Stimulated activated CD4-positive, alpha-beta T cell treated with anti-CD3 and anti-CD28 coated beads, Interleukin-12 subunit alpha, Interleukin-12 subunit beta, amount 100 ng/mL, for 24 hours (primary cell): ENCODE measurements at places on chromosomes 16 and 17.
A peak's percentile ranks its signal among the peaks of the same experiment; 100 is the strongest.

DNA sequence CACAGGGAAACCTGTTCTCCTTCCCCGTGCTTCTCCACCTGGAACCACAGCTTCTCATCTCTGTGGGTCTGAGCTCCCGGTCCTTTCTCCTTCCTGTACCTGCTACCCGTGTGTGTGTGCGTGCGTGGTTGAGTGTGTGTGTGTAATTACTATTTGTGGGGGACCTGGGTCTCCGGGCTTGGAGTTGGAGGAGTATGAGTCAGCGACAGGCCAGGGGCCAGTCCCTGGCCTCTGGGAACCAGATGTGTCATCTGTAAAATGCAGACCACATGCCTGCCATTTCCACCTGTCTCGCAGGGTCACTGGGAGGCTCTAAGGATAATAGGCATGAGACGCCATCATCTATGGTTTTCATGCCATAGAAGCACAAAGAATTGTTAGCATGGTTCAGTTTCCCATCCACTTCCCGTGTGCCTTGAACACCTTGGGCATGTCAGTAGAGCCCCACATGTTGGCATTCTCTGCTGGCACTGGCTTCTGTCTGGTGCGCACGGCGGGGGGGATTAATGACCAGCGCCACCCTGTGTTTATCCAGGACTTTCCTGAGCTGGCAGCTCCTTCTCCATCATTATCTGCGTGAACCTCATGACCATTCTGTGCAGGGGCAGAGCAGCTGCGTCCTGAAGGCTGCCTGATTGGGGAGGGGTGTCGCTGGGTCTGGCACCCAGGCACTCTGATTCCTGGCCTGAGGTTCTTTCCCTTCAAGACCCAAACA is 1.5 kb downstream of the ZNF205 start:
- no peak for DNase-seq

GRCh38 chr17:14298947-14299279 is 2.0 kb upstream of the HS3ST3B1 start:
- DNase-seq = no peak

- DNase-seq = no peak
These were observed 183.2 kb upstream of the GSE1 start for GRCh38 chr16:85429776-85430522.

DNA sequence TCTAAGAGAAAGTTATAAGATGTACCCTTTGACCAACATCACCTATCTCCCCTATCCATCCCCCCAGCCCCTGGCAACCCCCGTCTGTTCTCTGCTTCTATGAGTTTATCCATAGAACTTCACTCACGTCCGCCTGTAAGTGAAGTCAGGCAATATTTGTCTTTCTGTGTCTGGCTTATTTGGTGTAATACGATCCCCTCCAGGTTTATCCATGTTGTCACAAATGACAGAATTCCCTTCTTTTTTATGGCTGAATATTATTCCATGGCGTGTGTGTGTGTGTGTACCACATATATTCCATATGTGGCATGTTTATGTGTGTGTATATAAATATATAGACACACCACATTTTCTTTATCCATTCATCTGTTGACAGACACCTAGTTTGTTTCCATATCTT is 339.7 kb downstream of the CPPED1 start:
- no peak for DNase-seq

DNA sequence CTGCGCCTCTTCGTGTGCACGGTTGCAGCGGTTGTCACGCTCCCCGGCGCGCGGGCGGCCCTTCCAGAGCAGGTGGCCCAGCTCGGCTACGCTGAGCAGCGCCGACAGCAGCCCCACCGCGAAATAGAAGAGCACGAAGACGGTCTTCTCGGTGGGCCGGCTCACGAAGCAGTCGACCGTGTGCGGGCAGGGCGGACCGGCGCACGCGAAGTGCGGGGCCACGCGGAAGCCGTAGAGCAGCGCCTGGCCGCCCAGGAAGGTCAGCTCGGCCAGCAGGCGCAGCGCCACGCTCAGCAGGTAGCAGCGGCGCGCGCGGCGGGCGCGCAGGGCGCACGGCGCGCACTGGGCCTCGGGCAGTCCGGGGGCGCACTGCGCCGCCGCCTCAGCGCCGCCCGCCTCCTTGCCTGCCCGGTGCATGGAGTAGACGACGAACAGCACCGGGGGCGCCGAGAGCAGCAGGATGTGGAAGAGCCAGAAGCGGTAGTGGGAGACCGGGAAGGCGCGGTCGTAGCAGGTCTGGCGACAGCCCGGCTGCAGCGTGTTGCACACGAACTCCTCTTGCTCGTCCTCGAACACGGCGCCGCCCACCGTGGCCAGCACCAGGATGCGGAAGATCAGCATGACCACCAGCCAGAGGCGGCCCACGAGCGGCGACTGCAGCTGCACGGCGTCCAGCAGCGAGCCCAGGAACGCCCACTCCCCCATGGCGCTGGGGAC is 1.3 kb downstream of the GJD3 start:
- no peak for DNase-seq

- no peak for DNase-seq
These were observed 13.5 kb downstream of the GSDMB start for GRCh38 chr17:39904990-39905288.

DNA sequence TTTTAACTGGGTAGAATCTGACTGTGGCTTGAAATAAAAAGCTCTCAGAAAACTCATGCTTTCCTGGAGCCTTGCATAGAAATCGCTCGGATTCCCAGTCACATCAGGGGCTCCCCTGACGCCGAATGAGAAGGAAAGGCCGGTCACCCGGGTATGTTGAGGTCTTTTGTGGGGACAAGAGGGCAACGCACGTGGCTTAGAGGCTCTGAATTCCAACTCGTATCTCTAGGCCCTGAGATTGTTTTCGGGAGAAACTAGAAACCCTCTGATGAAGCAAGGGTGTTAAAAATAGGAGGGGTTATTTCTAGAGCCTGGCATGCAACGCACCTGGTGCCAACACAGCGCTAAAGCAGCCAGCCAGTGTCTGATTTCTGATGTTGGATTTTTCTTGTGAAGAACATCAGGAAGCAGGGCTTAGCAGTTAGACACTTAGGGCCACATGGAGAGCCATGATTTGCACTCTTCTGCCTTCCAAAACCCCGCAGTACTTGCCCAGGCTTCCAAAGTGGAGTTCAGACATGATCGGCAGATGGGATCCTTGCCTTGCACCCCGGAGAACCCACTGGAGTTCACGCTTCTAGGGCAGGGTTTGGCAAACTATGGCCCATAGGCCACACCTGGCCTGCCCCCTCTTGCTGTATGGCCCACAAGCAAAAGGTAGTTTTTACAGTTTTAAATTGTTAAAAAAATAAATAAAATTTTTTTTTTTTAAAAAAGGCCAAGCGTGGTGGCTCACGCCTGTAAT is 12.6 kb downstream of the CACNG1 start:
- no peak for DNase-seq

DNA sequence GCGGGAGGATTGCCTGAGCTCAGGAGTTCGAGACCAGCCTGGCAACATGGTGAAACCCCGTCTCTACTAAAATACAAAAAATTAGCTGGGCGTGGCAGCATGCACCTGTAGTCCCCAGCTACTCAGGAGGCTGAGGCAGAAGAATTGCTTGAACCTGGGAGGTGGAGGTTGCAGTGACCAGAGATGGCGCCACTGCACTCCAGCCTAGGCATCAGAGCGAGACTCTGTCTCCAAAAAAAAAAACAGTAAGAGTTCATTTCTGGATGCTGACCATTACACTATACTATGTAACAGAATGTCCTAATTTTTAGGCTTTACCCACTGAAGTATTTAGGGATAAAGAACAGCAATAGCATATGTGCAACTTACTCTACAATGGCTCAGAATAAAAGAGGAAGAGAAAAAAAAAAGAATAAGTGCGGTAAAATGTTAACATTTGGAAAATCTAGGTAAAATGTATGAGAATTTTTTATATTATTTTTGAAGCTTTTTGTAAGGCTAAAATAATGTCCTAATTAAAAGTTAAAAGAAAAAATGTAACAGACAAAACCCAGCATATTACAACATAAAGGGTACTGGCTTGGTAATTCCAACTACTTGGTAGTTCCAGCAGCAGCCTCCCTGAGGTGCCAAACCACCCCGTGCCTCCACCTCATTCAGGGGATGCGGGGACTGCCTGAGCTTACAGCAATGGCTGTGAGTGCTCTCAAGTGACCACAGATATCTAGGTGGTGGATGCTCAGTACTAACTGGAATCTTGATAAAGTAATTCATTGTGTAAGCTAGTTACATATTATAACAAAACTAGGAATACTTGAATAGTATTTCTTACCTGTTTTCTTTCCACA is 10.9 kb downstream of the COPS3 start:
- DNase-seq = no peak

DNA sequence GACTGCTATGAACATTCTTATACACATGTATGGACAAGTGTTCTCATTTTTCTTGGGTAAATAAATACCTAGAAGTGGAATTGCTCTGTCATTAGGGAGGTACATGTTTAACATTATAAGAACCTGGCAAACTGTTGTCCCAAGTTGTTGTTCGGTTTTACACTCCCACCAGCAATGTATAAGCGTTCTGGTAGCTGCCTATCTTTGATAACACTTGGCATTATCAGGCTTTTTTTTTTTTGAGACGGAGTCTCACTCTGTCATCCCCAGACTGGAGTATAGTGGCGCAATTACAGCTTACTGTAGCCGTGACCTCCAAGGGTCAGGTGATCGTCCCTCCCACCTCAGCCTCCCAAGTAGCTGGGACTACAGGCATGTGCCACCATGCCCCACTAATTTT is 16.3 kb downstream of the ATAD5 start:
- no peak for DNase-seq

DNA sequence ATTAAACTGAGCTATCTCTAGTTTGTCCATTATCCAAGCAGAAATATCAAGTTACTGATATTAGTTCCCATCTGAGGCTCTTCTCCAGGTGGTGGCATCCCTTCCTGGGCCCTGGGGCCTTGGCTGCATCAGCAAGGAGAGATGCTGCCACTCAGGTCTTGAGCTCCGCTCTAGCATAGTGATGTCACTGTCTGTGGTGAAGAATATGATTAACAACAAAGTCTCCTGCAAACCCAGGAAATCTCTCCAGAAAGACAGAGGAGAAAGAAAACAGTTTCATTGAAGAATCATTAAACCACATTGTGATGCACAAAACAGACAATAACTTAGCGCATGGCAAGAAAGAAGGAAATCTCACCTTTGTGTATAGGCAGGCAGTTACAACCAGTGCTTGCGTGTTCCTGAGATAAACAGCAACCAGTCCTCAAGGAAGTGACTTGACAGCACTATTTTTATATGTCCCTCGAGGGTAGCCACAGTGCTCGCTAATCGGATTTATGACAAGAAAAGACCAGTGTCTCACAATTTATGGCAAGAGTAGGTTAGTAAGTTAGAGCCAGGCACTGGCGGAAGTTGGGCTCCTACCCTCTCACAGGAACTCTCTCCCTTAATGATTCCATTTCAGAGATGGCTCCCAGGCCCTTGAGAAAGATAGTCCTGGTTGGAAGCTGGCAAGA is 151.1 kb downstream of the AHSP start:
- DNase-seq = no peak

- no peak for DNase-seq
These were observed 150.1 kb upstream of the CDH11 start for GRCh38 chr16:65271996-65272395.

DNA sequence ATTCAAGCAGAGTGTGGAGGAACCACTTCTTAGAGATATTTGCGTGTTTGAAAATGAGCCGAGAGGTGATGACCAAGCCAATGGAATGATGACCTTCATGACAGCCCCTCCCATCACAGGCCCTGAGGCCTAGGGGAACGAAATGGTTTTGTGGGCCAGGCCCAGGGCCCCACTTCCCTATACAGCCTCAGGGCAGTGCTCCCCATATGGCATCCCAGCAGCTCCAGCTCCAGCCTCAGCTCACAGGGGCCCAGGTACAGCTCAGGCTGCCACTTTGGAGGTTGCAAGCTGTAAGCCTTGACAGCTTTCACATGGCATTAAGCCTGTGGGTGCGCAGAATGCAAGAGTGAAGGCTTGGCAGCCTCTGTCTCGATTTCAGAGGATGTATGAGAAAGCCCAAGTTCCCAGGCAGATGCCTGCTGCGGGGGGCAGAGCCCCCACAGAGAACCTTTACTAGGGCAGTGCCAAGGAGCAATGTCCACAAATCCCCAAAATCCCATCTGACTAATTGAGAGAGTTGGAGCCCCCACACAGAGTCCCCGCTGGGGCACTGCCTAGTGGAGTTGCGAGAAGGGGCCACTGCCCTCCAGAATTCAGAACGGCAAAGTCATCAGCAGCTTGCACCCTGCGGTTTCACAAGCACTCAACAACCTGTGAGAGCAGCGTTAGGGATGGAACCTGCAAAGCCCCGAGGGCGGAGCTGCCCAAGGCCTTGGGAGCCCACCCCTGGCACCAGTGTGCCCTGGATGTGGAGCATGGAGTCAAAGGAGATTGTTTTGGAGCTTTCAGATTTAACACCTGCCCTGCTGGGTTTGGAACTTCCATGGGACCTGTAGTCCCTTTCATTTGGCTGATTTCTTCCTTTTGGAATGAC is 21.2 kb downstream of the CHMP6 start:
- DNase-seq = no peak

GRCh38 chr17:64358261-64358788 is 32.3 kb downstream of the PECAM1 start:
- no peak for DNase-seq

- no peak for DNase-seq
These were observed 178.0 kb downstream of the WWOX start for GRCh38 chr16:78277321-78278055.

- no peak for DNase-seq
These were observed 1.7 kb downstream of the DPEP1 start for GRCh38 chr16:89615176-89615575.

DNA sequence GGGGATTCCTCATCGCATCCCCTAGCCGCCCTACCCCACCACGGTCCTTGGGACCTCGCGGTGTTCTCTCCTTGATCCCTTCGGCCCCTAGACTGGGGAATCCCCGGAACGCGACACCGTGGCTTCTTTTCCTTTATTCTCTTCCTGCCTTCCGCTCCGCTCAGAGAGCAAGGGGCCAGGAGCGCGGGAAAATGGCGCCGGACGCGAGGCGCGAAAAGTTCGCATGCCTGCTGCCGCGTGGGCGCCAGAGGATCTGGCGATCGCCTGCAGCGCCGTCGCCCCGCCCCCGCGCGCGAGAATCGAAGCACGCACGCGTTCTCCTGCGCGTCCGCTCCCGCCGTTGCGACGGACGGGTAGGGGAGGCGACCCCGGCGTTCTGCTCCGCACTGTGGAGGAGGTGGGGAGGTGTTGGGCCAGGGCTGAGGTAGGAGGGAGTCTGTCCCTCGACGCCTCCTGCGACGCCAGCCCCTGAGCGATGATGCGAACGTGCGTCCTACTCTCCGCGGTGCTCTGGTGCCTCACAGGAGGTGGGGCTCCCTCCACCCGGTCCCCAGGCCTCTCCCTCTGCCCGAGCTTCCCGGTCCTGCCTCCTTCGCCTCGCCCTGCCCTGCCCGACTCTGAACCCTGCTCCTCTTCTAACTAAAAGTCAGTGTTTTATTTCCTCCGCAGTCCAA is at the start of gene ZPBP2:
ZPBP2 (plus strand) TSS at position 323 of the 674 bp plus-strand sequence; CDS start at position 476, 153 bp downstream.
- DNase-seq = peak; percentile 41

GRCh38 chr17:33987162-33987561 is 267.9 kb upstream of the CCL2 start:
- DNase-seq = no peak

DNA sequence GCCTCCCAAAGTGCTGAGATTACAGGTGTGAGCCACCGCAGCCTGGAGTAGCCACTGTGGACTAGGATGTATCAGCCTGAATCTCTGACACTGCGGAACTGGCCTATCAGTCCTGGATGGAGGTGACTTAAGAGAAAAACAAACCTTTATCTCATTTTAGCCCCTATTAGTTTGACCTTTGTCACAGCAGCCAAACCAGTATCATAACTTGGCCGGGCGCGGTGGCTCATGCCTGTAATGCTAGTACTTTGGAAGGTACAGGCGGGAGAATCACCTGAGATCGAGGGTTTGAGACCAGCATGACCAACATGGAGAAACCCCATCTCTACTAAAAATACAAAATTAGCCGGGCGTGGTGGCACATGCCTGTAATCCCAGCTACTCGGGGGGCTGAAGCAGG is 51.8 kb upstream of the USP7 start:
- DNase-seq = no peak

- no peak for DNase-seq
These were observed 54.1 kb downstream of the PSMD12 start for GRCh38 chr17:67312265-67312664.
